ENCODE measurements at places on chromosomes 7 and 10.

DNA sequence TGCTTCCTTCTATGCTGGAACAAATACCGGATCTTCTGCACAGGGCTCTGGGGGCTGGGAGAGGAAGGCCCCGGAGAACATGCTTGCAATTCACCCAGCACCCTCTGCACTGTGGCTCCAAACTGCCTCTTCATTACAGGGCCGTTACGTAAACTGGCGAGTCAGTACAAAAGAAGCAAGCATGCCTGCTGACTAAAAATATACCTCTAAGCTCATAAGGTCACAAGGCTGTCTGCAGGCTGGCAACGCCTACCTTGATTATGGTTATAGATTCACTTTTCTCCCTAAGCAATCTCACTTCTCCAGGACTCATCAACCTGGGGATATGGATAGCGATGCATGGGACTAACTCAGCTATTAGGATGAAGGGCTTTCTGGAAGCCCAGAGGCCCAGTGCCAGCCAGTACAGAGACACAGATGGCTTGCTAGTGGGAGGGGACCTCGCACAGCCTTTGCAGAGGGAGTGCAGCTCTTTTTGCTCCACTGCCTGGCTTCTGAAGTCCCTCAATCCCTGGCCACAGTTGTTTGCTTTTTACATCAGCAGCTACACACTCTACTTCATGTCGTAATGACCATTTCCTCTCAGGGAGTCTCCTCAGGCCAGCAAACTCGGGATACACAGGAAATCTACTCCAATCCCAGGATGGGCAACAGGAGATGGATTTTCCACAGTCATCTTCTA, 96.1 kb downstream of the SH3PXD2A start:
- DNase-seq = peak; percentile 78

- peak; percentile 40 for DNase-seq
These were observed 60.4 kb downstream of the FOXI2 start for GRCh38 chr10:127797339-127797738.

DNA sequence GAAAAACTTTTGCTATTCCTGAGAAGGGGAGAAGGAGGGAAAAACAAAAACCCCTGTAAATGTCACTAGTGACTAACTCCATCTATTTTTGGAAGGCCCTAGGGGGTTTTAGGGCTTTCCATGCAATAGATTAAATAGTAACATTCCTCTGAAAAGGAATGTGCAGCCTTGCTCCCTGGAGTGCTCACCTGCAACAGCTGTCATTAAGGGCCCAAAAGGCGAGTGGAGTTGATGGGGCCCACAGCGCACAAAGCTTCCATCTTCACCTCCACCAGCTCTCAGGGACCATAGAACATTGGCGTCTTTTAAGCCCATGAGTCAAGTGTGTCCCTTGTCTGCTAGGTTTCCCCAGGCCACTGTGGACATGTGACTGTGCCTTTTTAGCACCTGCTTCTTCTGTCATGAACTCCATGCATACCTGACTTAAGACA, 58.0 kb upstream of the IL6 start:
- DNase-seq = no peak

- DNase-seq = no peak
These were observed 251.9 kb upstream of the ZNF32 start for GRCh38 chr10:43900571-43900970.

DNA sequence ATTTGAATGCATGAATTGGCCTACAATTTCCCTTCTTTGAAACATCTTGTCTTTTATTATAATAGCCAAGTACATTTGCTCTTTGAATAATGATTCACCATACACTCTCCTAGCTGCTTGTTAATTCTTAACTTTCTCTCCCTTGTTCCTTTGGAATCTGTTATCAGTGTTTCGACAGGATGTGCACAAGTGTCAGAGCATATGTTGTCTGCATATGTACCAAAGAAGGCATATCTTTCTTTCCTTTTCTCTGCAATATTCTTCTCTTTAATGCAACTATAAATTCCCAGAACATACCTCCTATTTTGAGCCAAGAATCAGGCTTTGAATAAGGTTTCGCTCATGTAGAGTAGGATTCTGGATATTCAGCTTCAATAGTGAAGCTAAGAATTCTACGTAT, 848.3 kb upstream of the C7orf33 start:
- no peak for DNase-seq

DNA sequence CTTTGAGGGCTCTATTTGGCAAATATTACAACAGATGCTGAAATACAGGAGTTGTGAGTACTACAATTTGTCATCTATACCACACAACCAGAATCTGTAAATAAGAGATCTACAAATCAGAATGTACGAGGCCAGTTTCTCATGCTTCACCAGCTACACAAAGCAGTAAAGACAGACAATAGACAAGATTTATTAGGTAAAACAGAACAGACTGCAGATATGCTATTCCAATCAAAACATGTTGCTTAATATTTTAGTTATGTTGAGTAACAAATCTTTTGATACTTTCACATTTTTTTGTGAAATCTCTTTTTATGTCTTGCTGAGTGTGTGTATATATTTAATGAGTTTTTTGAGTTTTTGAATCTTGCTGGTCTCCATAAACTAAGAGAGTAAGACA, 109.1 kb downstream of the CHCHD3 start:
- no peak for DNase-seq

GRCh38 chr10:80077869-80078447, 507 bp upstream of the TMEM254 start:
- no peak for DNase-seq

GRCh38 chr7:138978541-138979184, 2.5 kb downstream of the KIAA1549 start:
- no peak for DNase-seq

DNA sequence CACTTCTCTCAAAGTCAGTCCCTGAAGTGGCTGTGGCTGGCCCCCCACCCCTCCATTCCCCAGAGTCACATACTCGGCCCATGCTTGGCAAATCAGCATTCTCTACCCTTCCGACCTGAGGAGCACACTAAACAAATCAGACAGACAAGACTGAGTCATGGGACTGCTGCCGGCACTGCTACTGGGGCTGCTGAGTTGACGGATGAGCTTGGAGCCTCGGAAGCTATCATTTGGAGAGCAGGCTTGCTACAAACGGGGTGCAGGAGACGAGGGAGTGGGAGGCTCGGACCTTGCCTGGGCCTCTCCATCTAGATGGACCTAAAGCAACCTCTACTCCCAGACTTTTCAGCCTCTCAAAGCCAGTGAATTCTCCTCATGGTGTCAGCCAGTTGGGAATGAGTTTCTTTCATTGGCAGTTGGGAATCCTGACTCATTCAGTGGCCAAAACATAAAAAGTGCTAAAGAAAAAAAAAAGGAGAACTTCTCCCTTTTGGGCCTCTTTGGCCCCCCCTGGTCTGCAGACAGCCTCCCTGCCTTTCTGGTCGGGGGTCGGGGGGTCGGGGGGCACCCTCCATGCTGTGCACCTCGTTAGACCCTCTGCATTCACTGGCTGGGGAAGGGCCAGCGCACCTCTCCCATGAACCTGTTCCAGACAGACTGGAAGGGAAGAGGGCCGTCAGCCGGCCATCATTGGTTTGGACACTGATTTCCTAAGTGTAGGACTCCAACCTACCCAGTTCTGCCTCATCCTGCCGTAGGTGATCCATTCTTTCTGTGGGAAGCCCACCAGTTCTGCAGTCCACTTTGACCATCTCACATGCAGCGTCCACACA, 52.3 kb upstream of the COL13A1 start:
- peak; percentile 57 for DNase-seq

GRCh38 chr10:130224228-130224627, 88.0 kb downstream of the GLRX3 start:
- DNase-seq = no peak

GRCh38 chr10:35675846-35676245, 33.8 kb upstream of the FZD8 start:
- DNase-seq = no peak

DNA sequence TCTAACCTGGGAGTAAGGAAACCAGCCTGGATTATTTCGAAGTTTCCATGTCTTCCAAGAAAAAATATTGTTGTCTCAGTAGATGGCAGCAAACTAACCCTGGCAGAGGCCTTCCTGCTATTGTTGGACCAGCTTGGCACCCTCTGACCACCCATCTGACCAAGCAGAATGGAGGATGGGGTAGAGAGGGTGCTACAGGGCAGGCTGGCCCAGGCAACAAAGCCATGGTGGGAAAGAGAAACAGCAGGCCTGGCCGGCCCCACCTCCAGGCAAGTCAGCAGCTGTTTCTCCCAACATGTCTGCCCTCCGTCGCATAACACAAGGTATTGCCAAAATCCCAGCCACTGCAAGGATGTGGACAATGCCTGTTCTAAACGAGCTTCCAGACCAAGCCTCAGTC, 95.0 kb downstream of the FAM53B start:
- peak; percentile 60 for DNase-seq

DNA sequence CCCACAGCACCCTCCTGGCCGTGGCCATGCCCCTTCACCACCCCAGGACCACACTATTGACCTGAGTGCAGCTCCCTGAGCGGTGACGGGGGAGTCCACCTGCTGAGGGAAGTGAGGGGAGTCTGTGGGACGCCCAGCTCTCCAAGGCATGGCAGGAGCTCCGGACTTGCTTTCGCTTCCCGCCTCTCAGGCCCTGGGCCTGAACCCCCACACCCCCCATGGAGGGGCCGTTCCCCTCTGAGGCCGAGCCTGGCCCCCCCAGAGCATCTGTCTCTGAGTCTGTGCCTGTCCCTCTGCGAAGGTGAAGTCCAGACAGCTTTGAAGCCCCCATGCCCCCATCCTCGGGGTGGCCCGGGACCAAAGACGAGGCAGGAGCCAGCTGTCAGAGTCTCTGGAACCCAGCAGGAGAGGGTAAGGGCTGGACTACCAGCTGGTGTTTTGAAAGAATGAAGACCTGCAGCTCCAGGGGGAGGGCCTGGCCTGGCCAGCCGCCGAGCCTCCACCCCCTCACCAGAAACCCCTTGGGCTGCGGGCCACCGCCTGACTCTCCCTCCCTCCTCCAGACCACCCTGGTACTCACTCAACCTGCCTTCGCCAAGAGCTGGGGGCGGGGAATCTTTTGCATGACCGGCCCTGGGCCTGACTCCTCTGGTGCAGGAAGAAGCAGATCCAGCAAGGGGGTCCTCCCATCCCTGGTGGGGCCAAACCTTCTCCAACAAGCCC, 114.0 kb downstream of the PDGFA start:
- no peak for DNase-seq

- DNase-seq = peak; percentile 27
These were observed 552 bp downstream of the MKX start for GRCh38 chr10:27744802-27745731.

GRCh38 chr7:13990319-13990983, 985 bp upstream of the ETV1 start:
- peak; percentile 15 for DNase-seq

DNA sequence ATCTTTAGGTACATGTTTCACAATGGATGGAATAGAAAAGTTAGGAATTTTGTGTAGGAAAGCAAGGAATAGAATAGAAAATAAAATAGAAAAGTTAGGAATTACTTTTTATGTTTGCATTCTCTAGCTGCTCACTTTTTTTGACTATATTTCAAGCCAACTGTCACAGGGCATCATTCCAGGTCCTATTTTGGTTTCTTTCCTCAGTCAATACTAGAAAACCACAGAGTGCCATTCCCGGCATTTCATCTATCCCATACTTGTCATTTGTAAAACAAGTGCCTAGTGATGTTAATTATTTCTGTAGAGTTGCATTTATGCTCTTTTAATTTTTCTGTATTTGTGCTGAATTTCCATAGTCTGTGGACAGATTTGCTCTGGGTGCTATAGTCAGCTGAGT, 66.2 kb downstream of the SDK1 start:
- DNase-seq = no peak

GRCh38 chr10:102588875-102589274, 55.4 kb upstream of the TRIM8 start:
- no peak for DNase-seq

DNA sequence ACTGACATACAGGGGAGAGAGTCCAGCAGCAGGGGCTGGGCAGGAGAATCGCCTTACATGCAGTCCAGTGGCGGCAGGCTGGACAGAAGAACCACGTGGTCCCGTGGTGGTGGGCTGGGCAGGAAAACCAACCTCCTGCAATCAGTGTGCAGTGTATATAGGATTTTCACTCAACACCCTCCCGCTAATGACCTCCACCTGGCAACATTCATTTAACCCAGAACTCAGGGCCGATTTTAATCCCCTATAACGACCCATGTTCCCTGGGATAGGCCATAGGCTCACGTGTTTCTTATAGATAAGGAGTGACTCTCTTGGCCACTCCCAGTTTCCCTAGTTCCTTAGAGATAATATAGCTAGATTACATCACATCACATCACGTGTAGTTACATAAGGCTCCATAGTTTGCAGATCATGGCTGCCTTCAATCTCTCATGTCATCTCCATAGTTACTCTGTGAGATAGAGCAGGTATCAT, 19.4 kb downstream of the MTURN start:
- DNase-seq = no peak

DNA sequence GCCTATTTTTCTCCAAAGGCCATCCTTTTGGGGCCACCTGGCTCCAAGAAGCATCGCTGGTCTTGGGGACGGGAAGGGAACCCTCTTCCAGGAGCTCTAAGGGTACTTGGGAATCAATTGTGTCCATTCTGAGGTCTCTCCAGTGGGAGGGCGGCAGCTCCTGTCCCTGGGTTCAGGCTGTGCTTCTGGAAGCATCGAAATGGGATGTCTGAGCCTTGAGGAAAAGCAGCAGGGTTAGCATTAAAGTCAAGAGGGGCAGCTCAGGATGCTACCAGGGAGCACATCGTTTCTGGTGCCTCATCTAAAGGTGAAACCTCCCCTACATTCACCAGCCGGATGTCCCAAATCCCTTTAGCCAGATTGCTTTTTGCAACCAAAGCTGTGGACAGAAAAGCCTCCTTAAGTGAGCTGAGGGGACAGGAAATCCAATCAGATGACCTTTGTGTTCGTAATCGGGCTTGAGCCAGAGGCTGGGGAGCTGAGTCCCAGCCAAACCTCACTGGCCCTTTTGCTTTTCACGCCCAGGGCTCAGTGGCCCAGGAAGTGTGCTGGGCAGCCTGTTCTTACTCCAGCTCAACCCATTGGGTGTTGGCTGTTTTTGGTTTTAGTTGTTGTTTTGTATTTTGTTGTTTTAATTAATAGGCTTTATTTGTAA, 88.8 kb upstream of the ANLN start:
- DNase-seq = no peak

- DNase-seq = peak; percentile 19
These were observed 201.6 kb downstream of the MBL2 start for GRCh38 chr10:52571018-52571417.

GRCh38 chr7:101468546-101469275, 106.0 kb downstream of the COL26A1 start:
- DNase-seq = no peak

DNA sequence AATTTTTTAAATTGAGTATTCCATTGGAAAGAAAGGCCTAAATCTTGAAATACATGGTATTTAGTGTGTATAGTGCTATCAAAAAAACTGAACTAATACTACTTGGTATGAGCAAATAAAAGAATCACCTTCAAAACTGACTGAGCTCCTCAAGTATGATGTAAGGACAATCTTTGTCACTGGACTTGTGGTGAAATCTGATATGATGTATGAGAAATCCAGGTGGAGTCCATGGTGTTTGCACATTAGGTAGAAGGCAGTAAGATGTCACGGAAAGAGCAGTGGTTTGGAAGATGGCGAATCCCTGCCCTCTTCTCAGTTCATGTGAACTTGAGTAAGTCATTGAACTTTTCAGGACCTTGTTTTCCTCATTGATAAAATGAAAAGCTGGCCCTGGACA, 62.1 kb upstream of the COL1A2 start:
- DNase-seq = no peak

Measured in GM03348 (cell line).